ENCODE measurements at places on chromosomes 7 and 10.

DNA sequence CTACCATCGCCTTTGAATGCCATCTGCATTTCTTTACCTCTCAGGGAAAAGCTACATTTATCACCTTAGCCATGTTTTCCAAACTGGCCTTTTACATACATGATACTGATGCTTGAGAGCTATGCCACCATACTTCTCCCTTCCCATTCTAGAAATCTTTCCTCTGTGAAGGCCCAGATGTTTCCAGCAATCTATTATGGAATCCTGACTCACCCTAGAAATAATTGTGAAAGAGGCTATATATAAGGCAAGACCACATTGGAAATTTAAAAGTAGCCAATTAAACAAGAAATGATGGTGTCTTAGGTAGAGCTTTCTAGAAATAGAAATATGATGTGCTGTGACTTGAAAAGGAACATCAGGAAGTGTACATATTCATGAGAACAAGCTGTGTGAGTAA, 389.7 kb downstream of the INHBA start:
- DNase-seq: no peak

GRCh38 chr7:157975401-157976372, 611.9 kb downstream of the PTPRN2 start:
- no peak for DNase-seq

DNA sequence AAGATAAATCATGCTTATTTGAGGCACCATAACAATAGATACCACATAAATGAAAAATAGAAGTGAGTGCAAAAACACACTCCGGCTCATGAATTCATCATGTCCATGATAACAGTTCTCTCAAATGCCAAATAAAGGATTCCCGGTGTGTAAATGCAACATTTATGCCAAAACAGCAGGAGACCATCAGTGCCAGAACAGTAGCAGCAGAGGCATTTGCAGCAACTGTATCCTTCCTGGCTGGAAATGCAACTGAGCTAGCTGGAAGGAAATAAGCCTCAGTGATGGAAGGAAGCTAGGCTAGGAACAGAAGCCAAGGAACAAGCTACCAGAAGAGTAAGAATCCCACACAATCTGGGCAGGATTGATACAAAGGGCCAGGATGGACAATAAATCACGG, 79.9 kb upstream of the THSD7A start:
- no peak for DNase-seq

- DNase-seq: no peak
Measured at GRCh38 chr7:150621376-150621775, 10.8 kb downstream of the GIMAP6 start.

GRCh38 chr10:44466236-44466635, 81.3 kb upstream of the CXCL12 start:
- DNase-seq: no peak

GRCh38 chr7:13834328-13834761, 155.1 kb downstream of the ETV1 start:
- DNase-seq: no peak

DNA sequence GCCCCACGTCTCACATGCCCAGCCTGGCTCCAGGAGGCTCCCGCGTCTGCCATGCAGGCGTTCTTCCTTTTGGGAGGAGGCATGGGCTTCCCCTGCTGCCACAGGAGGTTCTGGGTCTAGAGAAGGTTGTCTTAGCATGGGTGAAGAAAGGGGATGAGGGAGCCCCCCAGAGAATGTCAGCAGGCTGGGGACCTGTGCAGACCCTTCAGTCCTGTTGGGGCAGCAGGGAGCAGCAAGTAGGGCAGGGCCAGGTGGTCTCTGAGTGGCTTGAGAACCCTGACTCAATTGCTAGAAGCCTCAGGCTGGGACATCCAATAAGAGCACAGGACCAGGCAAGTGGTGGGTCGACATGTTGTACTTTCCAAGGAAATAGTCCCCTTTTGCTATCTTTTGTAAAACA, 34.4 kb upstream of the ADCYAP1R1 start:
- no peak for DNase-seq

DNA sequence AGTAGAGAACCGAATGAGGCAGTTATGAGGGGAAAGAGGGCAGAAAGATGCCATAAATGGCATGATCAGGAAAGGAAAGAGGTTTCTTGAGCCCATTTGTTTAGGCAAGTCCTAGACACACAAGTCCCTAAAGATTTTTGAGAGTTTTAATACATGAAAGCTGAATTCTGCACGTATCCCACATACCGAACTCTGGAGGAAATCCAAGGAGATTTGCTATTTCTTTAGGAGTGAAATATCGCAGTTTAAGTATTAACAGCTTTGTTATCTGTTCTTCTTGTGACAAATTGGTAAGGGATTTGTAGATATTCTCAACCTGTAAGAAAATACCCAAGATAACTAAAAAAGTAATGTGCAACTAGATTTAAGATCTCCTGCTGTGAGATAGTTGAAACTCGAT, 23.7 kb upstream of the CUBN start:
- no peak for DNase-seq

DNA sequence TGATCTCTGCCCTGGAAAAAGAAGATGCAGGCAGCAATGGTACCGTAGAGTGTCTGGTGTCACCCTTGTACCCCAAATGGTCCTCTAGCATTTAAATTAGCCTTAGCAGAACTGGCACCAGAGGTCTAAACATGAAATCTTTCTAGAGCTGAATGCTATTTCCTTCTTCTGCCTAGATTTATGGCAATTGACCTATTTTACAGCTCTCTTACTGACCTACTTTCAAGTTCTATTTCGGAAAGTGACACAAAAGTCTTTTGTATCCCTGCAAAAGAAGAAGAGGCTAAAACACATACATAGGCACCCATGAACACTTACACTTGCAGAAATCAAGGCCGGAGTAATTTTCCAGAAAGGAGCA, 10.1 kb upstream of the ADAM12 start:
- no peak for DNase-seq

DNA sequence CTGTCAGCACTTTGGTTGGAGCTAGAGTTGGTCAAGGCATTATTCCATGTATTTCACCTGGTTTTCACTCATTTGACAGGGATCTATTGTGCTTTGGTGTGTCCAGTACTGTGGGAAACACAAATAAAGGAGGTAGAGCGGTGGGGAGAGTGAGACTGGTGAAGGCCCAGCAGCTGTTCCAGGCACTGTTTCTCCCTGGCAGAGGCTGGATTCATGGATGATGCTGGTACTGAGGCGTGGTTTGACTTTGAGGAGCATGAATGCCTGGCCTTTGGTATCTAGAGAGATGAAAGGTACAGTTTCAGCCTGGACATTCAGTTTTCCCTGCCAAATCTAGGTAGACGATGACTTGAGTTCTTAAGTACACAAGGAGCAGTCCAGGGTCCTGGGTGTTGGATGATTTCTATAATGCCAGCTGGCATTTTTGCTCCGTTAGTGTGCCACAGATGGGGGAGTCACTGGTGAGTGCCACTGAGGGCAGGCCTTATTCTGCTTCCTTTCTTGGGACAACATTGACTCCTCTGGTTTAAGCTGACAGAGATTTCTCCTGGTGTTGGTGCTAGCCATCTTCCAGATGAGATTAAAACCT, 162.2 kb upstream of the BMPER start:
- DNase-seq: no peak

DNA sequence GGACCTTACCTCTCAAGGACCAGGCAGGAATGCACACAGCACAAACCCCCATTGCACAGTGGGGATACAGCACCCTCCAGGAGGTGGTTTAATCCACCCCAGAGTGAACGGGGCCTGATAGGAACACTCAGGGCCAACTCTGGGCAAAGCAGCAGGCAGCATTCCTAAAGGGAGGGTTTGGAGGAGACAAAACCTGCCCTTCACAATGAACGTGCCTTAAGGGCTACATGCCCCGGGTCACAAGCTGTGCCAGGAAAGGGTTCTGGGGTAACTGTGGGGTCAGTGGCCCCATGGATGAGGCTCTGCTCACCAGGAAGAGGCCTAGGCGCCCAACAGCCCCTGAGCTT, 1.1 kb downstream of the GPRIN2 start:
- DNase-seq: no peak

DNA sequence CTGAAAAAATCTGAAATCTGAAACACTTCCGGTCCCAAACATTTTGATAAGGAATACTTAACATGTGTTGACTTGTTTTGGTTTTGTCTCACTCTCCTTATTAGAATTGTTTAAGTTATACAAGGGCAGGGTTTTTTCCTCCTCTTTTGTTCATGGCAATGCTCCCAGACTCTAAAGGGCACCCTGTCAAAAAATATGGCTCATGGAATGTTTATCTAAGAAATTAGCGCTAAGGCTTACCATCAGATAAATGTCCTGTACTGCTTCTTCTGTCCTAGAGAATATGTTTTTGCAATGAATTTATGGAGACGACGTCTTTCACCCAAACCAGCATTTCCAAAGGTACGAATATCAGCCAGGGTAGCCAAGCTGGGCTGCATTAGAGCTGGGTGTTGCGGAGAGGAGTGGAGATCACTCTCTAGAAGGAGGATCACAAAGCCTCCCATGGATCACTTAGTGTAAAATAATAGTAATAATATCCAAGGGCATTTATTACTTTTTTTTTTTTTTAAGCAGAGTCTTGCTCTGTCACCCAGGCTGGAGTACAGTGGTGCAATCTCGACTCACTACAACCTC, 46.8 kb downstream of the ERLIN1 start:
- DNase-seq: no peak

- no peak for DNase-seq
Measured at GRCh38 chr10:92834986-92835385, 13.3 kb upstream of the EXOC6 start.
